ENCODE measurements at places on chromosomes 3 and 15. TPM values are rescaled to one million over a fixed set of nuclear protein-coding genes. Genes with fewer than 3 reads are reported as not detected.
A peak's percentile ranks its signal among the peaks of the same experiment; 100 is the strongest.

DNA sequence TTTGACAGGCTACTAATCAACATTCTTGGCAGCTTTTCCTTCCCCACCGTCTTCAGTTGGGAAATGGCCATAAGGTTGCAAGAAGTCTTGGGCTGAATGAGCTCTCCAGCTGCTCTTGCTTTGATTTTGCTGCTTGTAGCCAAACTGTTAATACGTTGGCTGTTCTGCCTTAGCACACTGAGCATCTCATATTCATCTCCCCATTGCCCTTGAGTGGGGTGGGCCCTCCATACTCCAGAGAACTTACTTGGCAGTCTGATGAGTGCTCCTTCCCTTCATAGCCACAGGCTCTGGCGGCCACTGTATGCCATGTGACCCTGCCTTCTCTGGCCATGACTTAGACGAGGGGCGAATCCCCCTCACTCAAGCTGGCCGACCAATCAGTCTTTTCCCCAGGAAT lies 25.8 kb upstream of the PAQR5 start:
- DNase-seq: no peak

Gene AQP9
- total RNA-seq: not detected

DNA sequence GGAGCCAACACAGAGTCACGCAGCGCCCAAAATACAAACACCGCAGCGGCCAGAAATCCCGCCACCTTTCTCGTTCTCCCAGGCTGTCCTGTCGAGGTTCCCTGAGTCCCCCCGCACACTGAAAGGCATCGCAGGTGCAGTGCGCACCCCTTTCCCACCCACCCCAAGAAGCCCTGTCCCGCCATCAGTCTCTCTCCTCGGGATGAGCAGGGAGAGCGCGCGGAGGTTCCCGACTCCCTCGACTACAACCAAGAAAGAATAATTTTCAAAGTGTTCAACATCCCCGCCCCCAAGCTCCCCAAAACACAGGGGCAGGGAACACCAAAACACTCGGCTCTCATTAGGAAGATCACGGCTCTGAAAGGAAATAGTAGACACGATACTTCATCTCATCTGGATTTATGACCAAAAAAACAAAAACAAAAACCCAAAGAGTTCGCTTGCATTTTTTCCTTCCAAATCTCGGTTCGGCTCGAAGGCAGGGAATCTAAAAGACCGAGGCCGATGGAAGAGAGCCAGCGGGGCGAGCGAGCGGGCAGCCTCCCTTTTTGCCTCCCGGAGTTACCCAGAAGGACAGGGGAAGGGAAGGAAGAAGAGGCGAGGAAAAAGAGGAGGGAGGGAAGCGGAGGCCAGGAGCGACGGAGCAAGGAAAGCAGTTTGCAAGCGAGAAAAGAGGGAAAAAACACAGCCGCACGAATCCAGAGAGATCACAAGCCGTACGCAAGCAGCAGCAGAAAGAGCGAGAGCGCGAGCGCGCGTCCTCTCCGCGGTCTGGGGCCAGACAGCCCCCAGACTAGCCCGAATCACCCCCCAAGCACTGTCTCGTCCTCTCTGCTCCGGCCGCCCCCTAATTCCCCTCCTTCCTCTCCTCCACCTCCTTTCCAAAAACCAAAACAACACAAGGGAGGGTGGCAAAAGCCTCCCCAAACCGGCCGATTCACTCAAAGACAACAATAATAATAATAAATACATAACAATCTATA lies 808 bp downstream of the BCL6 start:
- DNase-seq: peak; percentile 63

- DNase-seq: no peak
These were observed 34.9 kb downstream of the LRRC3B start for GRCh38 chr3:26657348-26657976.

GRCh38 chr3:56694867-56695683 lies 12.0 kb upstream of the TASOR start:
- no peak for DNase-seq

DNA sequence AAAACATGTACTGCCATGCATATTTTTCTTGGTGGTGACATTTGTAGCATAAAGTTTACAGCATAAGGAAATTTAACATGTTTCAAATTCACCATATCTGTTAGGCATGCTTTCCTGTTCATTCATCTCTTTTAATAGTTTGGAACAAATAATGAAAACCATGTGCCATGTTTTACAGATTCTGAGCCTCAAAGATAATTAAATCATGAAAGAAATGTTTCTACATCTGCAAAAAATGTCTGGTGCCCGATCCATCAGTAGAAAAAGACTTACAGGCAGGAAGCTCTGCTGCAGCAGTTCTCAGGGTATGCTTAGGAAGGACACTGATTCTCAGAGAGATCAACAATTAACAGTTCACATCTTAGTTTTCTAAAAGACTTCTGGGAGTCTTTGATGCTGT lies 316.2 kb downstream of the IL5RA start:
- no peak for DNase-seq

GRCh38 chr3:127171320-127171719 lies 21.6 kb upstream of the PRR23E start:
- DNase-seq: no peak

Gene GHSR
- not detected for total RNA-seq

- DNase-seq: no peak
These were observed 23.0 kb upstream of the MUC20 start for GRCh38 chr3:195697582-195698324.

Gene BSN
- total RNA-seq: under 0.01 TPM

GRCh38 chr3:138774529-138775253 lies 60.0 kb downstream of the PIK3CB start:
- peak; percentile 98 for DNase-seq

GRCh38 chr15:45182996-45183395 lies 4.8 kb downstream of the SHF start:
- no peak for DNase-seq

- DNase-seq: no peak
These were observed 2.7 kb upstream of the LIPH start for GRCh38 chr3:185555101-185555501.

DNA sequence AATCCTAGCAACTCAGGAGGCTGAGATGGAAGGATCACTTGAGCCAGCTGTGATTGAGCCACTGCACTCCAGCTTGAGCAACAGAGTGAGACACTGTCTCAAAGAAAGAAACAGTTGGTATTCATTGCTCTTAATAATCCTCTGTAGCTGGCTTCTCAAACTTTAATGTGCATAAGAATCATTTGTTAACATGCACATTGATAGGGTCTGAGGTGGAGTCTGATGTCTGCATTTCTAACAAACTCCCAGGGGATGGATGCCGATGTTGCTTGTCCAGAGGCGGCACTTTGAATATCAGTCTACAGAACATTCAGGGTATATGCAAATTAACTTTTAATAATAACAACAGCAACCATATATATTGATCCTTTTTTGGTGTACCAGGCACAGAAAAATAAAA lies 39.9 kb downstream of the NKIRAS1 start:
- DNase-seq: no peak

GRCh38 chr3:100334488-100335351 lies at the start of gene NIT2:
Gene NIT2 (plus strand): TSS chr3:100334757. CDS start chr3:100334792, 35 bp downstream.
- peak; percentile 80 for DNase-seq

GRCh38 chr3:112857526-112857925 lies 10.9 kb upstream of the CD200R1L start:
- DNase-seq: no peak

Gene FRMD4B
- 36.6 TPM for total RNA-seq

Gene CYP8B1
- total RNA-seq: not detected

Gene ATP6V1A
- 163 TPM for total RNA-seq

All from lung microvascular endothelial cell (primary cell).